ENCODE measurements at places on chromosomes 12 and 14.

- no peak for DNase-seq
Observed at GRCh38 chr12:92703786-92704185, 997 bp downstream of the PLEKHG7 start.

- no peak for DNase-seq
Observed at GRCh38 chr14:90778571-90779255, 37.5 kb downstream of the TTC7B start.

DNA sequence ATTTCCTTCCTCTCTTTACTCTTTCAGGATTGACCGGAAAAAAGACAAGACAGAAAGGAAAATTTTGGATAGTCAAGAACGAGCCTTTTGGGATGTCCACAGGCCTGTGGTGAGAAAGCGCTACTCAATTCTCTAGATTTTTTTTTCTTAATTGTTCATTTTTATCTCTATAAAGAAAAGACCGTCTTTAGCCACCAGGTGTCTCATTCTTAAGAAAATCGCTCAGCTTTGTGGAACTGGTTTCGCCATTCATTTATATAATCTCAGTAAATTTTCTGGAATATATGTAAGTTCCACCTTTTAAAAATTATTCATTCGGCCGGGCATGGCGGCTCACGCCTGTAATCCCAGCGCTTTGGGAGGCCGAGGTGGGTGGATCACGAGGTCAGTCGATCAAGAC is 421.1 kb downstream of the DPF3 start:
- no peak for DNase-seq

DNA sequence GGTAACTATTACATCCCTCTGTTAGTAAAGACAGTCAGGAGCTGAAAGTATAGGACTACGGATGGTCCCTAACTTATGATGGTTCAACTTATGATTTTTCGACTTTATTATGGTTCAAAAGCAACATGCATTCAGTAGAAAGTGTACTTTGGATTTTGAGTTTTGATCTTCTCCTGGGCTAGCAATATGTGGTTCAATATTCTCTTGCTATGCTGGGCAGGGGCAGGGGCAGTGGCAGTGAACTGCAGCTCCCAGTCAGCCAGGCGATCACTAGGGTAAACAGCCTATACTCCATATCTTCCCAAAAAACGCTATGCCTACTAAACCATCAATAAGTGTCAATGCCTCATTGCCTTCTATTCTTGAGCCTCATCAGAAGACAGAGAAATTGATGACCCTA is 292.7 kb downstream of the EMP1 start:
- DNase-seq = no peak

DNA sequence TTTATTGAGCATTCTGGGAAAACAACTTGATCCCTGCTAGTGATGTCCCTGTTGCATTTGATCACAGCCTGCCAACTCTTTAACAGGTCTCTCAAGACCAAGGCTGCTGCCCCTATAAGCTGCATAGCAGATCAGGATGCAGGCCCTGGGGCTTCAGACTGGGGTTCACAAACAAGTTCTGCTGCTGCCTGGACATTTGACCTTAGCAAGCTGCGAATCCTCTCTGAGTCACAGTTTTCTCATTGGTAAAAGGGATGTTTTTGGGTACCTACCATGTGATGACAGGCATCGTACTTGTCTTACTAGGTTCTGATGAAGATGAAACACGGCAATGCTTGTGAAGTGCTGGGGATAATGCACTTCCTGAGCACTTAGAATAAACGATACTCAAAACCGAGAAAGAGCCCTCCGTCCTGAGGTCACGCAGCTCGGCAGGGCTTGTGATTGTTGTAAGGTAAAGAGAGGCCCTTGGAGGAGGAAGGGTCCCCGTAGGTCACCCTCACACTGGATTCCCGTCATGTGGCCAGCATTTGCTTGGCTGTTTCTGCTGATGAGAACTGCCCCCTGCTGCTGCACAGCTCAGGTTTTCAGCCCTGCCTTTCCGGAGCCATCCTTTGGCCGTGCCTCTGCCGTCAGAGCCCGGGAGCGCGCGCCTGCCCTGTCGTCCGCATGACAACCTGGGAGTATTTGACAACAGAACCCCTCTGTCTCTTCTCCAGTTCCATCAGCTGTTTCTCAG is 39.1 kb downstream of the TSPAN9 start:
- no peak for DNase-seq

- DNase-seq = no peak
Observed at GRCh38 chr12:91129662-91130362, 18.5 kb upstream of the LUM start.

DNA sequence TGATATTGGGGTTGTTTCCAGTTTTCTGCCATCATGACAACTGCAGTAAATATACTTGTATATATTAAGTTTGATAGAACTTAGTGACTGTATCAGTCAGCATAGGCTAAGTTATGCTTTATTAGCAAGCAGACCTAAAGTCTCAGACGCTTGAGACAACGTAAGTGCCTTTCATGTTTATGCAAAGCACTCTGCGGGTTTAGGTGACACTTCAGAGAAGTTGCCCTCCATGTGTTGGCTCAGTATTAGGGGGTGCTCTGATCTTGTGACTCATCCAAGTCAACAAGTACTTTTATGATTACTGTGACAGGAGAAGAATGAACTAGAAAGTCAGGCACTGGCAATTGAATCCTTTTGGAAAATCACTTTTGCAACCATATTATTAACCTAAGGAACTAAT is 13.3 kb upstream of the OTOGL start:
- no peak for DNase-seq

- DNase-seq = no peak
Observed at GRCh38 chr14:104942586-104942985, 17.9 kb downstream of the PLD4 start.

DNA sequence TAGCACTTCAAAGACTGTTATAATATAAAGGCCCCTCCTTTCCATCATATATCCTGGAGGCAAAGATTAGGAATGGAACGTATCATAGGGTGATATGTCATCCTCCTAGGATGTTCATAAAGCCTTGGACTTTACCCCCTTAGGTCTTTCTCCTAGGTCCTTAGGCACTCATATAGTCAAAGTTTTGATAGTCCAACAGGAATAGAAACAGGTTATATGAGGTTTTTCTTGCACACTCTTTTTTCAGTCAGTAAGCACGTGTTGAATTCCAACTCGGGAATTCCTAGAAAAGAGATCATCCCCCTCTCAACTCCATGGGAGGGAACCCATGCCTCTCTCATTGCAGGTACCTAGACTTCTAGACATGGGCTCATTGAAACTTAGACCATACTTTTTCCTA is 20.1 kb upstream of the MAGOHB start:
- DNase-seq = no peak

GRCh38 chr12:105961821-105962671 is 176.7 kb downstream of the NUAK1 start:
- DNase-seq = no peak

DNA sequence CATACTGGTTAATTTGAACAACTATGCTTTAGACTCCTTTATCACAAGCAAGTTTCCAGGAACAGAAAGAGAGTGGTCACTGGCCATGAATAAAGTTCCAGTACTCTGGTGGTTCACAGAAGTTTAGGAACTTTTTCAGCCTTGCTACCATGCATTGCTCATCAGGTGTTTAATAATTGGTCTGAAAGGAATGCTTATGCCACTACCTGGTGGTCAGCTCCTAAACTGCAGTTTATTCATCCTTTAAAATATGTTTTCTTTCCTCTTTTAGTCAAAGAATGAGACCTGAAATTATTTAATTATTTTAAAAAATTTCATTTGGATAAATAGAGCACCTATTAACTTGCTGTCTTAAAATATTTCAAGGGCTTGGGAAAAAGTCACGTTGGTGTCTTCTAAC is 260.1 kb upstream of the OR4E1 start:
- DNase-seq = no peak

DNA sequence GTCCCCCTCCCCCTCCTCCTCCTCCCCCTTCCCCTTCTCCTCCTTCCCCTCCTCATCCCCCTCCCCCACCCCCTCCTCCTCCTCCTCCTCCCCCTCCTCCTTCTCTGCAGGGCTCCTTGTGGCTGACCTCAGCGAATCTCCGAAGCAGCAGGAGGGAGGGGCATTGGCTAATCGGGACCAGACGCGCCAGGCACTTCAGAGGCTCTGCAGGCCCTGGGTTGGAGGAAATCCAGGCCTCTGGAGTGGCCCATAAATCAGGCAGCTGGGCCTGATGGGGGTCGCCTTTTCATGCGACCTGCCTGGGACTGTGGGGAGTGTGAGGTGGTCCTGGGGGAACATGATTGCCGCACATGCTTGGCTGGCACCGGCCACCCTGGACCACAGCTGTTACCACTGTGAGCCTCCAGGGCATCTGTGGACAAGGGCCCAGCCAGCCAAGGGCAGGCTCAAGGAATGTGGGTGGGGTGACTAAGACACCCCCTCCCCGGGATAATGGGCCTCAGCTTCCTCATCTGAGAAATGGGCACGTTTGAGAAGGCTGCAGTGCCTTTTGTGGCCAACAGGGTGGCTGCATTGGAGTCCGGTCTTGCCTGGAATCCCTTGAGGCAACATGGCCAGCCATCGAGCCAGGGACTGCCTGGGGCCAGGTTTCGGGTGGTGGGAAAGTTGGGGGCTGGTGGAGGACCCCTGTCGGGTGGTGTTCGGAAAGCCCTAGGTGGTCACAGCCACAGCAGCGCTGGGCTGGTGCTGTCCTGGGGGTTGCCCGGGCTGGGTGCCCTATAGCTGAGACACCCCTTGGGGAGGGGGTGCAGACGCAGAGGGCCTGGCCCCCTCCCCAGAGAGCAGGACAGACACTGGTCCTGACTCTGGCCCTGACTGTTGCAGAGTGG is 12.0 kb downstream of the KIF26A start:
- no peak for DNase-seq

DNA sequence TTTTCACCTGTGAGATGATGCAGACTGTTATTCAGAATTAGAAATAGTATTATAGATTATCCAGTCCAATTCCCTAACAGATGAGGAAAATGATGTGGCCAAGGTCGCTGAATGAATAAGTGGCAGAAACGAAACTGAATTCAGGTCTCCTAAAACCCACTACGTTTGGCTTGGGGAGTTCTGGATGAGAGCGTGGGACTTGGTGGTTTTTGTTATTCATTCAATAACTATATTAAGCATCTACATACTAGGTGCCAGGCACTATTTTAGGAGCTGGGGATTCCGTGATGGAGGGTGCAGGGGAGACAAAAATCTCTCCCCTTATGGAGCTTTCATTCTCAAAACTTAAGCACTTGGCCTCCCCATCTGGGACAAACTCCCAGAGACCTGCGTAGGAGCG is 813 bp upstream of the CCDC184 start:
- no peak for DNase-seq

DNA sequence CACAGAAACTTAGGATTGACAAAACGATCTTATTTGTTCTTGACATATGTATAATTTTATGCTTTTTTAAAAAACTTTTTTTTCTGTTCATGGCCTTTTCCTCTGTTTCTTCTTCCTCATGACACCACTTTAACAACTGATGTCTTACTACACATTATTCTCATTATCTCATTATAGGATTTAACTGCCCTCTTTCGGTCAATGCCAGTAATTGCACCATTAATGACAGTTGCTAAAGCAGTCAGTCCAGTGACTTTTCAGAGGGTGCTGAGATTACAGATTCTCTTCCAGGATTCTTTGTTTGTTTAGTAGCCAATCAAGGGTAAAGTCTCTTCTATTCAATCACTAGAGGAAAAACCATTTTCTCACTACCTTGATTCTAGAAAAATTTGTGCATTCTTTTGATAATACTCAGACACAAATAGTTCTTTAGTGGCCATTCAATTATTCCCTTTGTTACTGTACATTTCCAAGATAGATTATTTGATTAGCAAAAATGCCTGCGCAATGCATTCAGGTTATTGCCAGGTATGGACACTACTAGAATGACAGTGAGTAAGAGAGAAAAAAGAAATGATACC is 50.1 kb downstream of the KLRG1 start:
- DNase-seq = no peak

DNA sequence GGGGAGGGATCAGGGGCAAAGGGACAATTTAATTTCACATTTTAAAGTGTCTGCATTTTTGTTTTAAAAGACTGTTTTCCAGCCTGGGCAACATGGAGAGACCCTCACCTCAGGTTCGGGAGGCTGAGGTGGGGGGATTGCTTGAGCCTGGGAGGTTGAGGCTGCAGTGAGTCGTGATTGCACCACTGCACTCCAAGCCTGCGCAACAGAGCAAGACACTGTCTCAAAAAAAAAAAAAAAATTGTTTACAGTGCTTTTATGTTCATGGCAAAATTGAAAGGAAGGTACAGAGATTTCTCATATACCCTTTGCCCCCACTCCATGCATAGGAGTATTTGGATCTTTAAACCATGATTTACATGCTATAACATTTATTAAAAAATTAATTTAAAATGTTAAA is 16.4 kb upstream of the HVCN1 start:
- DNase-seq = no peak

GRCh38 chr12:17062267-17063036 is 456.5 kb upstream of the LMO3 start:
- DNase-seq = no peak

DNA sequence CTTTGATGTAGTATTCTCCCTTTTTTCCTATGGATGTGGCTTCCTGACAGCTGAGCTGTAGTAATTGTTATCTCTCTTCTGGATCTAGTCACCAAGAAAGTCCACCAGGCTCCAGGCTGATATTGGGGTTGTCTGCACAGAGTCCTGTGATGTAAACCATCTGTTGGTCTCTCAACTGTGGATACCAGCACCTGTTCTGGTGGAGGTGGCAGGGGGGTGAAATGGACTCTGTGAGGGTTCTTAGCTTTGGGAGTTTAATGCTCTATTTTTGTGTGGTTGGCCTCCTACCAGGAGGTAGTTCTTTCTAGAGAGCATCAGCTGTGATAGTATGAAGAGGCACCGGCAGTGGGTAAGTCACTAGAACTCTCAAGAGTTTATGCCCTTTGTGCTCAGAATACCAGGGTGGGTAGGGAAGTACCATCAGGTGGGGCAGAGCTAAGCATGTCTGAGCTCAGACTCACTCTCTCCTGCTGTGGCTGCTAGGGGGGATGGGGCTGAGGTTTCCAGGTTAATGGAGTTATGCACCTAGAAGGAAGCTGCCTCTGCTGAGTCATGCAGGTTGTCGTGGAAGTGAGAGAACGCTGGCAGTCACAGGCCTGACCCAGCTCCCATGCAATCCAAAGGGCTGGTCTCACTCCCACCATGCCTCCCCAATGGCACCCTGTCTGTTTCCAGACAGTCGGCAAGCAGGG is 3.0 kb upstream of the TAS2R14 start:
- DNase-seq = no peak

DNA sequence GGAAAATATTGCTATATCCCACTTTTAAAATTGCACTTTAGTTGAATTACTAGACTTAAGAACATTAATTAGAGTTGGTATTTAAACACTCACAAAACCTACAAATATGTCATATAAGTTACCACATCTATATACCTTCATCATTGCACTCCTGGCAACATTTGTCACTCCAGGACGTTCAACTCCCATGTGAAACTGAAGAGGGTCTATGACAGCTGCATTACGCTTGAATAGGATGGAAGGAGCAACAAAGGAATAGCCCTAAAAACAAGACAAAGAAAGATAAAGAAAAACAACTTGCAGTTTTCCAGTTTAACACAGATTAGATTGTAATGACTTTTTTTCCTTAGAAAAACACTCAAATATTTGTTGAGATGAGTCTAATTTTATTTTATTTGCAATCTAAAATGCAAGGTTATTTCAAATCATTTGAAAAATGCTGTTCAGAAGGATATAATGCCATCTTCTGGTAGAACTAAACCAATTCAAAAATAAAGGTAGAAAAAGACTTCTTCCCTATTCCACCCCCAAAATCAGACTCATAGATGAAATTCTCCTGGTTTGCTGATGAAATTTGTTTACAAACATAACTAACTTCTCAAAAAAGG is 84.3 kb upstream of the TTC7B start:
- no peak for DNase-seq

Measured in stimulated activated CD4-positive, alpha-beta T cell treated with anti-CD3 and anti-CD28 coated beads, Interleukin-12 subunit alpha, Interleukin-12 subunit beta, amount 100 ng/mL, for 48 hours (primary cell).